ENCODE measurements at places on chromosomes 11 and 22.

DNA sequence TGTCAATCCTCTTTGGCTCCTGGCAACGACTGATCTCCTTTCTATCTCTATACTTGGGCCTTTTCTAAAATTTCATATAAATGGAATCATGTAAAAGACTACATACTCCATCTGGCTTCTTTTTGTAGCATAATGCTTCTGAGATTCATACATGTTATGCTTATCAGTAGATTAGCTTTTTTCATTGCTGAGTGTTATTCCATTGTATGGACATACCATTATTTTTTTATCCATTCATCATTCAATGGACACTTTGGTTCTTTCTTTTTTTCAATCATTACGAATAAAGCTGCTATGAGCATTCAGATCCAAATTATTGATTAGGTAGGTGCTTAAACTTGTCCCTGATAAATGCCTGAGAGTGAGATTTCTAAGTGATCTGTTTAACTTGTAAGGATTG, 11.7 kb upstream of the ARL14EP start:
- DNase-seq: no peak

DNA sequence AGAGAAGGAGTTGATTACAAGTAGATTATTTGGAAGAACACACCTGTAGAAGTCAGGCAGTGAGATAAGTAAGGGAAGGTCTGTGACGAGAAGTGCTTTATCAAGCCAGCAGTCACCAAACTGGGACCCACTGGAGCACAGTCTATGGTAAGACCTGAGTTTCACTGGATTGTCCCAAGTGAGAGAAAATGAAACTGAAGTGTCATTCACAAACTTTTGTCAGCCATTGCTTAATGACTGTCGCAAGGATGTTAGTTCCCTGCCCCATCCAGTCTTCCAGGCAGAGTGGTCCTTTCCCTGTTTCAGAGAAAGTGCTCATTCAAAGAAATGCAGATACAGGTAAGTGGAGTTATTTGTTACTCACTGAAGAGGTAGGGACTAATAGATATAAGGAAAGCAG, 728.0 kb upstream of the TENM4 start:
- no peak for DNase-seq

- DNase-seq: no peak
Observed at GRCh38 chr11:104897891-104898684, at the start of gene CASP12. Gene CASP12, minus strand, starts transcription at chr11:104898460.

DNA sequence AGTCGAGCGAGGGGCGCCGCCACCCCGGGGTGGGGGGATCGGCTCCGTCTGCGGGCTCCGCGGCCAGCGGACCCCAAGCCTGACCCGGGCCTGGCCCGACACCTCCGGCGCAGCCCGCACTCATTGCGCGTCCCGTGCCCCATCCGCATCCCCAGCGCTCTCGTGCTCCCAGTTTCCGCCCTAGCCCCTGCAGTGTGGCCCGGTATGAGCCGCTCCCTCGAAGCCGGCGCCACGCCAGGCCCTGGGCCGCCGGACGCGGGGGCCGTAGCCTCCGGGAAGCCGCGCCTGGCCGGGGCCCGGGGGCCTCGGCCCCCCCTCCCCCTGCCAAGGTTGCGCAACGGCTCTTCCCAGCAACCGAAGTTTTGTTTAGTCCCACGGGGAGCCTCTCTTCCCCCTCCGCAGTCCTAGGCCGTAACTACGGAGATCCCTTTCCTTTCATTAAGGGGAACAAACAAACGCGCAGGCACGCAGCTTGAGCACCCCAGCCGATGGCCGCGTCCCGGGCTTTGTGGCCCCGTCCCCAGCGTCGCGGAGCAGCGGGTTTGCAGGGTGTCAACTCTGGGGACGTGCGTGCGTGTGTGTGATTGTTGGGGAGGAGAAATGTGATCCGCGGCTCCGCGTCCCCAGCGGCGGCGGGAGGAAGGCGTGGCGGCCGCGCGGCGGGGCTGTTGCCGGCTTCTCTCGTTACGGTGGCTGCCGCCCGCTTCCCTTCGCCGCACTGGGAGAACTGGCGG, 883 bp downstream of the HIPK3 start:
- DNase-seq: peak; percentile 75

- DNase-seq: no peak
Observed at GRCh38 chr11:88104408-88104807, 70.8 kb downstream of the RAB38 start.
